SK-N-SH (cell line): ENCODE measurements at places on chromosomes 3 and 15.
A peak's percentile ranks its signal among the peaks of the same experiment; 100 is the strongest.

- DNase-seq: no peak
Measured at GRCh38 chr3:113285741-113286140, 74.4 kb downstream of the BOC start.

GRCh38 chr15:22956257-22956977, 23.8 kb downstream of the CYFIP1 start:
- peak; percentile 51 for DNase-seq

DNA sequence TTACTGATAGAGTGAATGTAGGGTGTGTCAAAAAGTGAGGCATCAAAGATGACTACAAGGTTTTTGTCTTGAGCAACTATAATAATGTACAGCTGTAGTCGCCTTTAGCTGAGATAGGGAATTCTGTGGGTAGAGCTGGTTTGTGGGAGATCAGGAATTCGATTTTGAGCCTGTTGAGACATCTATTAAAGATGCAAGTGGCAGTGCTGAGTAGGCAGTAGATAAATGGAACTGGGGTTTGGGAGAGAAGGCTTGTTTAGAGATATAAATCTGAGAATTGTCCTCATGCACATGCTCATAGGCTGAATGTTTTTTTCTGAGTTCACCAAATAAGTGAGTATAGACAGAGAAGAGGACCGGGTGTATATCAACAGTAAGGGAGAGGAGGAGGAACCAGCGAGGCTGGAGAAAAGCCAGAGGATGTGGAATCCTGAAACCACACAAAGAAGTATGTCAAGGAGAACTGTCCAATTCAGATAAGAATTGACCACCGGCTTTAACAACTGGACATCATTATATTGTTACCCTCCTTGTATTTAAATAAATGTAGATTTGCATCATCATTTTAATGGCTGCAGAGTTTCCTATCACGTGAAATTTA, 146.0 kb upstream of the TNIK start:
- no peak for DNase-seq

- no peak for DNase-seq
Measured at GRCh38 chr15:78097667-78098066, 5.3 kb downstream of the SH2D7 start.

DNA sequence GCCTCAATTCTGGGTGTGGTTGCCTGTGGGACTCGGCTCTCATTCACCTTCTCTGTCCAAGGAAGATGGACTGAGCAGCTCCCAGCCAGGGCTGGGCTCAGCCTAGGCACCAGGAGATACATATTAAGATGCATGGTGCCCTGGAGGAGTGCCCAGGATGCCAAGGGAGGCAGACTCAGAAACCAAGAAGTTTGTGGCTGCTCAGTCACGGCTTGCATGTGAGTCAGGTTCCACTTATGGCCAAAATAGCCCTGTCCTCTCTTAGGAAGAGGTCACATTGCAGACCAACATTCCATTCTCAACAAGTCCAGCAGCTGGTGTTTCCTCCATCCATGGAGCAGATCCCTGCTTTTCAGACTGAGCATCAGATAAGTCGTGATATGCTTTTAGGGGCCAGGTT, 21.8 kb downstream of the CDCP1 start:
- no peak for DNase-seq
